ENCODE measurements at places on chromosomes 11 and 22.

GRCh38 chr11:11584937-11585336 lies 36.9 kb downstream of the GALNT18 start:
- DNase-seq, result no peak

DNA sequence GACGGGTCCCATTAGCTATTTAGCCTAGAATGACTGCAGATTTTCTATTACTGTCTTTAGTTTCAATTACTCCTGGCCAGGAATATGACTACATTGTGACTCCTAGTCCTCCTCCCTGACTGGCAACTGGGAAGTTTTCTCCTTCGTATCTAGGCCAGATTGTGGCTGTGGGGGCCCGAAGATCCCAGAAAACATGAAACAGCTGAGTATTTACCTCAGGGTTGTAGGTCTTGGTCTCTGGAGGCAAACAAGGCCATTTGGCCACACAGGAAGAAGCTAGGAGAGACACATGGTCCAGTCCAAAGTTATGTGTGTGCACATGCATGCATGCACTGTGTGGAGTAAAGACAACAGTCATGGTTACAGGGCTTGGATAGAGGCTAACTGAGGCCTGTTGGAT lies 10.2 kb upstream of the GDPD4 start:
- DNase-seq, result no peak

DNA sequence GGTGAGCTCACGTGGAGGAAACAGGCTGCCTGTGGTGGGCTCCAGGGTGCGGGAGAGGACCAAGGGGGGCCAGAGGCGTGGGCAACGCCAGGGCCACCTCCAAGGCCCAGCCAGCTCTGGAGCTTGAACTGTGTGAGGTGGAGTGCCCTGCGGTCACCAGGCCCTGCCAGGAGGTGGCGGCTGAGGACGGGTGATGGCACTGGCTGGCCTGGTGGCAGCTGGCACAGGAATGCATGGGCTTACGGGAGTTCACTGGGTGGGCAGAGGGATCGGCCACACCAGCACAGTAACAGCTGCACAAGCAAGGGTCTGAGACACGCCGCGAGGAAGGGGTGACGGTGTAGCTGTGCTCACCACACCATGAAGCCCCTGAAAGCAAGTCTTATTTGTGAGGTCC lies 15.8 kb downstream of the TOLLIP start:
- DNase-seq, result no peak

DNA sequence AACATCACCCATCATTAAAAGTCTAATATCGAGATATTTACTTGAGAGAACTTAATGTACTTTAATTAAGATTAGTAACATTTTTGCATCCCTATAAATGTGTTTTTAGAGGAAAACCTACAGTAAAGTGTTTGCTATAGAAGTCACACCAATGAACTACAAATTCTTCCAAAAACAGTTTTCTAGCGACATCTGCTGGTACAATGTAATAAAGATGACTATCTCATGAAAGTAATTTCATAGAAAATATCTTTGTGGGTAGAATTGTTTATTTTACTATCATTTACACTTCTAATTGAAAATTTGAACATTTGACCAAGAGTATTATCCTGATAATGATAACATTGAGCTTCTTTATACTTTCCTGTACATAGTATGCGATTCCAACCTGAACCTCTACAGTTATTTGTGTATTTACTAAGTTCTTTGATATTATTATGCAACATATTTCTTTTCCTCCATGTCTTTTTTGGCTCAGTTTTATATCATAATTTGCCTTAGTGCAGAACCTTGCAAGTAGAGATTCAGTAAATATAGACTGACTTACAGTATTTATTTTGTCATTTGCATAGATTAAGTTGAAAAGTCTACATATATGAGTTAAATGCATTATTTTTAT lies 252.7 kb downstream of the TMEM135 start:
- DNase-seq, result peak; percentile 66

- DNase-seq, result no peak
Measured at GRCh38 chr22:24819911-24820461, 14.0 kb downstream of the SGSM1 start.

DNA sequence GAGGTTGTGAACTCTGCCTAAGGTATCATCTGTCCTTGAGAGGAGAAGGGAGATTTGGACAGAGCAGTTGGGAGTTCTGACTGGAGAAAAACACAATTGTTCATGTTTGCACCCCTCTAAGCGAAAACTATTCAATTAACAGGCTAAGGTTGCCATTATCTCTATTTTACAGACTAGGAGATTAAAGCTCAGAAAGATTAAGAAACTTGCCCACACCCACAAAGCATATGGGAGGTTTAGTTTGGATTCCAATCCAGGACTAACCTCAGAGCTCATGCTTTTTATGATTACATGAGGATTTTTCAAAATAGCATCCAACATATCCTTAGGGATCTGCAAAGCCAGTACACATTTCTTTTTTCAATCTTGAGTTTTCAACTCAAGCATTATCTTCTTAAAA lies 22.0 kb downstream of the GAB2 start:
- DNase-seq, result no peak

DNA sequence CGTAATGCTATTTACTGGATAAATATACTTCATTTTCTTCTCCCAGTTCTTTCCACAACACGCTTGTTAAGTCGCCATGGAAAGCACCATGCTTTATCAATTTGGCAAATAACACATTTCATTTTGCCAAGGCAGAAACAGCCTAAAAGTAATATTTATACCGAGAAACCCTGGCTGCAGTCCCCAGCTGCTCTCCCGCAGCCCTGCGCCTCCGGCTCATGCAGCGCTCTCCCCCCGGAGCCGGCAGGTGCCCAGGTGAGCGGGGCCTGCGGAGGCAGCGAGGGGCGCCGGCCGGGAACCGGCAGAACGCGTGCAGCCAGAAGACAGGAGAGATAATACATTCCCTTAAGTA lies 681 bp upstream of the ARHGEF12 start:
- no peak for DNase-seq

DNA sequence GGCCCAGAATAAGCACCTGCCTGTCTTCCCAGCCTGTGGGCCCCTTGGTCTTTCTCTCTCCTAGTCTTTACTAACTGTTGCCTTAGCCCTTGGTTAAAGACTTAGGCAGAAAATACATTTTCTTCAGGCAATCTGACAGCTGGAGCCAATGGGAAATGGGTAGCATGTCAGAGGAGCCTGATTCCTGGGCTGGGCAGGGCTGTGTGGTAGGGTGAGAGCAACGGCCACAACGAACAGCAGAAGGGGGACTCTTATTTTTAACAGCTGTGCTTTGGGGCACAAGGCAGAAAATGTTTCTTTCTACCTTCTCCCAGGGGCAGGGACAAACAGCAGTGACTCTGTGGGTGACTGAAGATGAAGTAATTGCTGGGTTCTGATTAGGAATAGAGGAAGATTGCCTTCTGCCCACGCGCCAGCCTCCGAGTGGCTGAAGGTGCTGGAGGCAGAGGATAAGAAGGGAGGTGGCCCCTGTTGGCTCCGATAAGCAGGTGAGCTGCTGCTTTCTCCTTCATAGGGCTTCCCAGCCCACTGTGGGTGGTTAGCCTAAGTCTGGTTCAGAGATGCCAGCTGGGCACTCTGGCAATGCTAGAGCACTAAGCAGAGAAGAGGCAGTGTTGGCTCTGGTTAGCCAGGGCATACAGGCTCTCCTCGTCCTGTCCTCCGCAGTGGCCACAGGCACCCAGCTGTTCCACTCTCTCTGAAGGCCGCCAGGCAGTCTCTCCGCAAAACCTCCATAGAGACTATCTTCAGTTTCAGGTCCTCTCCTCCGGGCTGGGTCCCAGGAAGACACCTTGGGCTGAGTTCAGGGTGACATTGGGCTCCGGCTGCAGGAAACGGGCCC lies 1.5 kb downstream of the YPEL4 start:
- DNase-seq, result no peak

DNA sequence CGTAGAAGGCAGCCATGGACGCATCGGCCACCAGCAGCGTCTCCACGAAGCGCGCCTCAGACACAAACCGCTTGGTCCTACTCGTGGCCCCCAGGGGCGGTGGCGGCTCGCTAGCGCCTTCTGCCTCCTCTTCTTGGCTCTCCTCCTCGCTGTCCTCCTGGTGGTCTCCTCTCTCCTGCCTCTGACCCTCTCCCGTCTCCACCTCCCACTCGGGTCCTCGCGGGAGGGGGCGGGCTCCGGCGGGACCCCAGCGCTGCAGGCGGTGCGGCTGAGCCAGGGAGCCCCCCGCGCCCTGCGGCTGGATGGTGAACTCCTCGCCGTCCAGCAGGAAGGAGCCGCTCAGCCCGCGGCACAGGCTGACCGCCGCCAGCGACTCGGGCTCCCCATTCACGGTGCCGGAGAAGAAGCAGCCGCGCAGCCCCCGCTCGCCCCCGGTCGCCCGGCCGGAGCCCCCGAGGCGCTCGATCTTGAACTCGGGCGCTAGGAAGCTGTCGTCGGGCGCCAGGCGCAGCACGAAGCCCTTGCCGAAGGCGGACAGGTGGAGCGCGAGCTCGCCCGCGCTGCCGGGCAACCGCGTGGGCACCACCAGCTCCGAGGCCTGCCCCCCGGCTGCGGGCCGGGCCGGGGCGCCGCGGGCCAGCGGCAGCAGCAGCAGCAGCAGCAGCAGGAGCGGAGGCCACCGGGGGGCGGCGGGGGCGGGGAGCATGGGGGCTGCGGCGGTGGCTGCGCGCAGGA lies 661 bp downstream of the ADAMTS8 start:
- no peak for DNase-seq

DNA sequence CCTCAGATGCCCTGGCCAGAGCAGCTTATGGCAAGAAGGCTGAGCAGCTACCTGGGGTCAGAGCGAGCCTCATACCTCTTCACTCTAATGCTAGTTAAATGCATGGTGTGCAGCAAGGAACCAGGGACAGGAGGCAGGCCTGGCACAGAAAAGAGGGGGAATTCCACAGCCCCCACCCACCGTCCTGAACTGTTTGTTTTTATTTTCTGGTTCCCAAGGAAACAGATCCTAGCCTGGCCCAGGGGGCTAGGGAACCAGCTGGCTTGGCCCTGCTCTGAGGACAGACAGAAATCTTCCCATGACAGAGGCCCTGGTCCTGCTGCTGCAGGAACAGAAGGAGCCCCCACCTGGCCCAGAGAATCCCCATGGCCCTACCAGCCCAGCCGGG lies 40.4 kb downstream of the SLCO2B1 start:
- no peak for DNase-seq

All from KG1 (cell line).